ENCODE measurements at places on chromosomes 1 and 21.

GRCh38 chr1:7366286-7366954 is 404.7 kb upstream of the VAMP3 start:
- no peak for DNase-seq

- DNase-seq, result no peak
Observed at GRCh38 chr1:183850852-183851251, 45.9 kb downstream of the RGL1 start.

DNA sequence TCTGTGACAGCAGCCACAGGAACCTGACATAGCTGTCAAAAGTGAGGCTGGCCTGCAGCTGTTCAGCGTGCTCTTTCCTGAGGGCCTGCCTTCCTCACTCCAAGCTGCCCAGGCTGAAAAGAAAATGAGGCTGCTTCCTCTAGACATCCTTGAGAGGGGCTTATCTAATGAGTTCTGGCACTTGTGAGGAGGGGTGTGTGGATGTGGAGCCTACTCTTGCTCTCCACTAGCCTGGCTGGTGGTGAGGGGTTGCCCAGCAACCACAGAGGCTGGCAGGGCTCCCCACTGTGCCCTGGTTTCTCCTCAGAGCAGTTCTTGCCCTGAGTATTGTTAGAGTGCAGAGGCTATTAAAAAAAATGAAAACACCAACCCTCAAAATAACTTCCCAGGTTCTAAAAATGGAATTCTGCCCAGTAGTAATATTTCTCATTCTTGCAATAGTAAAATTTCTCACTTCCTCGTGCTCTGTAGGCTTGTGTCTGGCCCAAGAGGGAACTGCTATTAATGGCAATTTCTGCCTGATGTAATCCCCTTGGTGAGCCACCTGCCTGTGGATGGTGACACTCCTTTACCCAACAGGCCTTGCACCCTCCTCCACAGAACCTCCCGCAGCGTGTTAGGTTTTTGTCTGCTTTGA is 52.6 kb upstream of the EPS8L3 start:
- DNase-seq, result no peak

DNA sequence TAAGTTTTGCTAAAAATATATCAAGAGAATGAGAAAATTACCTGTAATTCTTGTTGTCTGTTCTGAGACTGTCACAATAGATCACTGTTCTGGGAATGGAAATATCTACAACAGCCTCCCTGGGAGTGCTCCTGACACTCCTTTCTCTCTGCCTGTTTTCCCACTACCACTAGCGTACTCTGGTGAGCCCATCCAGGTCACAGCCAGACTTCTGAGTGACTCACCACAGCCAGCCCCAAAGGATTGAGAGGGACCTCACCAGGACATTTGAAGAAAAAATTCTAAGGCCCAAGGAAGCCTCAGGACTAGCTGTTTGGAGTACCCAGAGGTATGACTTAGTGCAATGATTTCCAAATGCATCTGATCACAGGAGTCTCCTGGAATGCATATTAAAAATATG is 39.0 kb upstream of the TADA1 start:
- no peak for DNase-seq

DNA sequence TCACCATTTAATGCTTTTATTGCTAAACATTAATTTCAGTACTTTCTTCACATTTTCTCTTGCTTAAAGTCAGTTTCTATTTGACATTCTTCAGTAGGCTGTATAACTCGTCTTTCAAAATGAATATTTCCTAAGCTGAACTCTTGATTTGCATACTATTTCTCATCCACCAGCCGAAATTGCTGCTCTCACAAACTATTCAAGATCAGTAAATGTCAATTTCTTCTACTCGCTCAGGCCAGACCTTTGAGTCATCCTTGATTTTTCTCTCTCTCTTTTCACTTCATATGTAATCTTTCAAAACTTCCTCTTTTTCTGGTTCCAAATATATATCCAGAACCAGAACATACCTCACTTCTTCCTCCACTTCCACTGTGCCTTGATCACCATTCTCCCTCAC is 990.0 kb downstream of the KCNT2 start:
- DNase-seq, result no peak

- DNase-seq, result no peak
Observed at GRCh38 chr1:29574871-29575270, 338.5 kb downstream of the PTPRU start.

GRCh38 chr1:229582011-229582694 is 23.6 kb upstream of the ABCB10 start:
- no peak for DNase-seq

- no peak for DNase-seq
Observed at GRCh38 chr1:179709841-179710329, 33.2 kb upstream of the FAM163A start.

DNA sequence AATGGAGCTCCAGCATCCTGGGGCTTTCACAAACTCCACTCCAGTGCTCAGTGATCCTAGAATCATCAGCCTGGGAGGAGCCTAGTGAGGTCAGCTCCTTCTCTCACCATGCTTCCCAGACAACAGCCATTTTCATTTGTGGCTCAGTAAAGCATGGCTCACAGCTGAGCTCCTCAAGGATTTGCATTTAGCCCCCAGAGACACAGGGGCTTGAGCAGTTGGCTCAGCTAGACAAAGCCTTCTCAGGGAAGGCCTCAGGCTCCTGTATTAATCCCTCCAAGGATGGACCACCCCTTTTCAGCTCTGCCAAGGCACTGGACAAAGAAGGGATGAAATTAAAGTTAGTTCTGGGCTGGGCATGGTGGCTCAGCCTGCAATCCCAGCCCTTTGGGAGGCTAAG is 39.5 kb downstream of the ERI3 start:
- no peak for DNase-seq

DNA sequence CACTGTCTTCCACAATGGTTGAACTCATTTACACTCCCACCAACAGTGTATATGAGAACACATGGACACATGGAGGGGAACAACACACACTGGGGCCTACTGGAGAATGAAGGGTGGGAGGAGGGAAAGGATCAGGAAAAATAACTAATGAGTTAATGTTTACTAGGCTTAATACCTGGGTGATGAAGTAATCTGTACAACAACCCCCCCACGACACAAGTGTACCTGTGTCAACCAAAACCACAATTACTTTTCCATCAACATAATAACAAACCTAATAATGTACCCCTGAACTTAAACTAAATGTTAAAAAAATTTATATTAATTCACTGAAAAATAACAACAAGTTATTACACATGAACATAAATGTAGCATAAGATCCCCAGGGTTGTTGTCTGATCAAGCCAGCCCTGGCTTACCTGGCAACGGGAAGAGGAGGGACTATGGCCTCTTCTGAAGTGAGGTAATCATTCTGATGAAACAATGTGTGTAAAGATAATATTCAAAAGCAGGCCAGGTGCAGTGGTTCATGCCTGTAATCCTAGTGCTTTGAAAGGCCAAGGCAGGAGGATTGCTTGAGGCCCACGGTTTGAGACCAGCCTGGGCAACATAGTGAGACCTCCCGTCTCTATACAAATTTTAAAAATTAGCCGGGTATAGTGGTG is 40.8 kb upstream of the HEATR1 start:
- no peak for DNase-seq

DNA sequence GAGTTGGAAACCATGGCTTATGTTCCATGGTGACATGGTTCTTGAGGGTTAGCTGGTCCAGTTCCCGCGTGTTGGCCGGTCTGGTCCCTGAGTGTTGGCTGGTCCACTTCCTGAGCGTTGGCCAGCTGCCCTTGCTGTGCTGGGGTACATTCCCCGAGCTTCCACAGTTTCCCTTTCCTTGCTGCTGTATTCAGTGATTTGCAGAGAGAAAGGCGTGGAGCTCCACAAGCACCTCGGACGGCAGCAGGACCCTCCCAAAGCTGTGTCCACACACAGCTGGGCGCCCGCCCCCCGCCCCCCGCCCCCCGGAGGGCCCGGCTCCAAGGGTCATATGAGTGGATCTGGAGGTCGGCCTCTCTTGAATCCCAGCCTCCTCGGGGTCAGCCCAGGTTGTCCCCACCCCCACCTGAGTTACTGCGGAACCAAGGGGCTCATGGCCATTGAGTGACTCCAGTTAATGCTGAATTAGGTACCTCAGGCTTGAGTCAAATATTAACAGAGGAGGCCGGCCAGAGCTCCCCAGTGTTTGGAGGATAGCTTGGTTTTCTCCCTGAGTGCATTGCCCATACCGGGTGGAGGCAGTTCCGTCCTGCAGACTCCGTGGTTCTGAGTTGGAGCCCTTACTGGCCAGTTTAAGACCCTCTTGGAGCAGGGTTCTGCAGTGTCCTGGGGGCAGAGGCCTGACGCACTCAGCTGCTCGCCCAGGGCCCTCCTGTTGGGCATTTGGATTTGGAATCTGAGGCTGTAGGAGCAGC is 18.4 kb downstream of the COL18A1 start:
- no peak for DNase-seq

DNA sequence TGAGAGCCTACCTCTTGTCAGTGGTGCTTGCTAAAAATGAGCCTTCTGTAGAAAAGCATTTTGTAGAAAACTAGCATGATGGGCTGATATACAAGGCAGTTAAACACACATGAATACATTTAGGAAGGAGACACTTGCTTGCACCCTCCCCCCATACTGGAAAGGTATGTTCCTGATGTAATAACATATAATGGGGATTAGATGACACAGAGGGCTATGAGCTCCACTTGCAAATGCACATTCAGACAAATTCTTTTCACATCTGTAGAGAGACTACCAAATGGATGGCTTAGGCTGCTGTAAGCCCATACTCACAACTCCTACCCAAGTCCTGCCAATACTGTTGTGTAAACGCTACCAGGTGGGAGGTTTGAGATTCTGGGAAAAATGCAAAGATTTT is 634.0 kb downstream of the SMYD3 start:
- no peak for DNase-seq

DNA sequence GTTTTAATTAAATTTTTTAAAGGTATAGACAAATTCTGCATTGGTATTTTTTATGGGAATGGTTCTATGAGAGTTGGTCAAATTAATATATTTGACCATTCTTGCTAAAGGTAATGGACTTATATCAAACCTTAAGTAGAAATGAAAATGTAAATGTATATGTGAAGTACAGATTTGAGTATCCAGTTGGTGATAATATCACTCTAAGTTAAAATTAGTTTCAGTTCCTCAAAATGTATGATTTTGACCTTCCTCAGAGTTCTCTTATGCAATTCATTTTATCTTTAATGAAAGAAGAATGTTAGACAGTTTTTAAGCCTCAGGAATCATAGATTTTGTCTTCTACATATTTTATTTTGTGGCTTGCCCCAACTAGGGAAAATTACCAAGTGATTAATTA is 1291.5 kb upstream of the B3GALT2 start:
- no peak for DNase-seq

- no peak for DNase-seq
Observed at GRCh38 chr21:45997495-45998275, 16.1 kb downstream of the COL6A1 start.

- no peak for DNase-seq
Observed at GRCh38 chr1:230643908-230644307, 1.6 kb downstream of the COG2 start.

DNA sequence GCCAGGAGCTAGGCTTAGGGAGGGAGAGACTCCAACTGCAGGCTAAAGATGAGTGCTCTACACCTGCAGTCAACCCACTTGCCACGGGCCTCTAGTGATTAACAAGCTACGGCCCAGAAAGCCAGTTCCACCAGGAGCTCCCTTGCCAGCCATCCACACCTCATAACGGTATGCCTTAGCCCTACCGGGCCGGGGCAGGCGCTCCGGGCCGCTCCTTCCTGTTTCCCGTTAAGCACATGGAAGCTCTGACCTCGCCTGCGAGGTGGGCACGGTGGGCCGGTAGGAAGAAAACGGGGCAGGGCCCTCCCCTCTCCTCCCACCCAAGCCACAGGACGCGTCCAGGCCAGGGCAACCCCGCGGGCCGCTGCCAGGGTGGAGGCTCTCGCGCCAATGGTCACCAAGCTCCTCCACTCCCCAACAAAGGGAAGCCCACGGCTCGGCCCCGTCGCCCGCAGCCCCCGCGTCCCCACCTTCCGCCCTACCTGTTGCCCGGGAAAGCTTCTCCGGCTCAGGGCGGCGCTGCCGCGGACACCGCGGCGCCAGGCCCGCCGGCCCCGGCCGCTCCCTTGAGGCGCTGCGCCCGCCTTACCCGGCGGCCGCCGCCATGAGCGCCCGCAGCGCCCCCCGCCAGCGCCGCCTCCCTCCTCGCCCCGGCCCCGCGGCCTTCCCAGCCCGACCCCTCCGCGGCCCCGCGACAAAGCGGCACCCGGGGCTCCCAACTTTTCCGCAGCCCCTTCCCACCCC is 627 bp downstream of the CERS2 start:
- peak; percentile 11 for DNase-seq

DNA sequence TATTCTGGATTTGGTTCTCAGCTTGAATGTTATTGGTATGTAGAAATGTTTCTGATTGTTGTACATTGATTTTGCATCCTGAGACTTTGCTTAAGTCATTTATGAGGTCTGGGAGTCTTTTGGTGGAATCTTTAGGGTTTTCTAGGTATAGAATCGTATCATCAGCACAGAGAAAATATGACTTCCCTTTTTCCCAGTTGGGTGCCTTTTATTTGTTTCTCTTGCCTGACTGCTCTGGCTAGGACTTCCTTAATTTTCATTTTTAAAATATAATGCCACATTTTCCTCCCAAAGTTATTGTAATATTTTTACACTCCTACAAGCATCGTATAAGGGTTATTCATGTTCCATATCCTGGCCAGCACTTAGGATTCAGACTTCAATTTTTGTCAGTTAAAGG is 111.1 kb downstream of the FNBP1L start:
- no peak for DNase-seq

DNA sequence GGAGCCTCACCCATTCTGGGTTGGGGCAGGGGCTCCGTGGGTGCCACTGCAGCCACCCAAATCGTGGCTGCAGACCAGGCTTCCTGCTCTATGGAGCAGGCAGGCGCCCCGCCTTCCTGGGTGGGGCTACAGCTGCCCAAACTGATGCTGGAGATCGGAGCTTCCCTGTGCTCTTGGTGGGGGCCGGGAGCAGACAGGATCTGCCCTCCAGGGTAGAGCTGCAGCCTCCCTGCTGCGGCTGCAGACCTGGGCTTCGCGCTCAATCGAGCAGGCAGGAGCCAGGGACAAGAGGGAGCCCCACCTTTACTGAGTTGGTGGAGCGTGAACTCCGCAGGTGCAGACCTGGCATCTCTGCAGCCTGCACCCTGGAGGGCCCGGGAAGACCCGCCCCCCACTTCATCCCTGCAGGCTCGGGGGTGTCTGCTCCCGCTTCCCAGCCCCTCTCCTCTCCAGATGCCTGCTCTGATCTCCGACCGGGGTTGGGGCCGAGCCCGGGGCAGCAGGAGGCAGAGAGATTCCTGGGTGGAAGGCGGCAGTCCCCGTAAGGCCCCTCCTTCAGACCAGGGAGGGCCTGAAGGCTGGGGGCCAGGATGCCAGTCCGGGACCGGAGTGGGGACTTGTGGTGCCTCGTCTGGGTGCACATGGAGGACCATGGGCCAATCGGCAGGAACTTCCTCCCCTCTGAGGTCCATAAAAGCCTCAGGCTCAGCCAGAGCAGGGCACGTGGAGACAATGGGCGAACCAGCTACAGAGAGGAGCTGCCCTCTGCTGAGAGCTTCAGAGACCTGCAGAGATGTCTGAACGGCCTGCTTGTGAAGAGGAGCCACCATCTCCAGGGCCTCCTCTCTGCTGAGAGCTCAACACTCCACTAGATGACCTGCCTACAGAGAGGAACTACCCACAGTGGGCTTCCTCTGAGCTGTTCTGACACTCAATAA is 359.3 kb downstream of the SMYD3 start:
- DNase-seq, result no peak

Measured in stimulated activated CD4-positive, alpha-beta T cell treated with anti-CD3 and anti-CD28 coated beads, Interleukin-15, amount 100 ng/mL, for 48 hours (primary cell).